Myocyte (in vitro differentiated cells): ENCODE measurements at places on chromosomes 2 and 18. TPM values are rescaled to one million over a fixed set of nuclear protein-coding genes. Genes with fewer than 3 reads are reported as not detected.

- no peak for DNase-seq
Measured at GRCh38 chr2:144663207-144663606, 143.3 kb upstream of the ZEB2 start.

DNA sequence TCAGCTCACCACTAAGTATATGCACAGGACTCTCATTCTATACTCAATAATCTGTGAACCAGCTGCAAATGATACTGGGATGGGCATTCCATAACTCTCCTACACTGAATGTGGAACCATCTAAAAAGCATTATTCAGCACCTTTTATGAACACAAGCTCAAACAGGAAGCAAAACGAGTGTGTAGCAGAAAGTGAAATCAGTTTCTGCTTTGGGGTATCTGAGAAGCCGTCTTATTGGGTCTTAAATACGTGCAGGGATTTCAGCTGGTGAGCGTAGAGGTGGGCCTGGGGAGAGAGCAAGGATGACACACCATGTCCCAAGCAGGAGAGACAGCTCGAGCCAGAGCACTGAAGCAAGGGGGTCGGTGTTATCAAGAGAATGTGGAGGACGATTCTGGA lies 120.0 kb upstream of the TTN start:
- DNase-seq = no peak

GRCh38 chr2:200585730-200586643 lies at the start of gene AOX1:
Gene AOX1, plus strand, starts transcription at chr2:200586014. Its CDS starts 95 bp downstream, at chr2:200586109.
- DNase-seq = no peak

GRCh38 chr2:173652311-173652710 lies 297.6 kb downstream of the CDCA7 start:
- peak; percentile 60 for DNase-seq

DNA sequence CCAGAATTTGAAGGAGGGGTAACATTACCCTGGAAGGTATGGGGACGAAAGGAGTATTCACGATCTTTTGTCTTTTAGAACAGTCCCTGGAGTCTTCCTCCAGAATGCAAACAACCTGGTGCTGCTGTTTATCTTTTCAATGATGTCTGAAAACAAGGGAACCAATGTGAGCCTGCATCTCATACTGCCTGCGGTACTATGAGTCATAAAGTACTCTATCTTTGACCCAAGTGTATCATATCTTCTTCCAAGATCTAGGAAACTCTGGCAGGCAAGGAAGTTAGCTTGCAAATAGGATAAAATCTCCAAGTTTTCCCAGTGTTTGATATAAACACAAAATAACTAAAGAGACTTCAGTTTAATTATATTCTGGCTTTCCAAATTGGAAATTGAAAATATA lies 968.5 kb downstream of the LRP1B start:
- no peak for DNase-seq

DNA sequence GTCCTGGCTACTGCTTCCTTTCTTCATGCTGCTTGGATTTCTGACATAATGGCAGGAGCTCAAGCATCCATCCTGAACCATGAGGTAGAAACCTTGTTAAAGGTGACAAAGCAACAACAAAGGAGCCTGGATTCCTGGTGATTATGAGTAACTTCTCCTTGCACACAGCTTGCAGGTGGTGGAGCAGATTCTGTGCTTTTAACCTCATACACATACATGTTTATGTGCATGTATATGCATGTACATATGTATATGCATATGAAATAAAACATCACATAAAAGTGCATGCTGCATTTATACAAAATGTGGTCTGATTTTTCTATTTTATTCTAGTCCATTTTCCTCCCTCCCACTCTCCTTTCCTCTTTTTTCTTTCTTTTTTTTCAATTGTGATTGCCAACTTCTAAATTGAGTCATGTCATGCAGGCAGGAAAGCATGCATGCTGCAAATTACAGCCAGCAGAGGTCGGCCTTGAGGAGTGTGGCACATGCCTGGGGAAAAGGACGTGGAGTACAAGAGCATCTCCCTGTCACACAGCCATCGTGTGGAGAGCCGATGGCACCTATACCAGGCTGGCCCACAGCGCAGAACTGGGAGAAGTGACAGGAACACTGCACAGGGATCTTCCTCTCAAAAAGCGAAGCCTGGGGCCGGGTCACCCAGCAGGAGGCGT lies 17.9 kb downstream of the LCT start:
- DNase-seq = no peak

DNA sequence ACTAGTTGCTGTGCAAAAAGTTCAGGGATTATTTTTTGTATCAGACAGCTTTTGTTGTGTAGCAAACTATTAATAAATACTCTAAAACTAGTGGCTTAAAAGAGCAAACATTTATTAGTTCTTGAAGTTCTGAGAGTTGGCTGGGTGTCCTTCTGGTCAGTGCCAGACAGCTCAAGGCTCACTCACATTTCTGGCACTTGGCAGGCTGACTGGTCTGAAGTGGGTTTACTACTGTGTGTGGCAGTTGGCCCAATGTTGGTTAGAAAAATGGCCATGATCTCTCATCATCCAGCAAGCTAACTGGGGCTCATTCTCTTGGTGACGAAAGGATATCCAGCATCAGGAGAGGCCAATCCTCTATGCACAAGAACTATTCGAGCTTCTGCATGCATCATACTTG lies 71.4 kb upstream of the ZNF385B start:
- peak; percentile 55 for DNase-seq

DNA sequence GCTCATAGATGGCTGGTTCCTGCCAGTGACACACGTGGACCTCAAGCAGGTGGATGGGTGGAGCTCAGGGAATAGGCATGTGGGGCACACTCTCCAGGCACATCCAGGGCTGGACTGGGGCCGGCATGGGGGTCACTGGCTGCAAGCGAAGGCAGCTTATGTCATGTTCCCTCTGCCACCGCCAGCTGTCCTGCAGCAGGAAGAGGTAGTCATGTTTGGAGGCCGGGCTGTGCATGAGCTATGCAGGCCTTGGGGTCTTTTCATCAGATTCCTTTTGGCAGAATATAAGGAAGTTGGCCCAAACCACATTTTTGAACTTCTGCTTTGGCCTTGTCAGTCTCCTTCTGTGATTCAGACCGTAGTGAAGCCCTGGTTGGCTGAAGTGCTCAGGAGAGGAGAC lies 61.5 kb downstream of the AGAP1 start:
- no peak for DNase-seq

GRCh38 chr18:43587538-43588153 lies 310.4 kb upstream of the SYT4 start:
- peak; percentile 39 for DNase-seq

GRCh38 chr2:102618452-102619413 lies 620 bp upstream of the SLC9A2 start:
- DNase-seq = peak; percentile 52

DNA sequence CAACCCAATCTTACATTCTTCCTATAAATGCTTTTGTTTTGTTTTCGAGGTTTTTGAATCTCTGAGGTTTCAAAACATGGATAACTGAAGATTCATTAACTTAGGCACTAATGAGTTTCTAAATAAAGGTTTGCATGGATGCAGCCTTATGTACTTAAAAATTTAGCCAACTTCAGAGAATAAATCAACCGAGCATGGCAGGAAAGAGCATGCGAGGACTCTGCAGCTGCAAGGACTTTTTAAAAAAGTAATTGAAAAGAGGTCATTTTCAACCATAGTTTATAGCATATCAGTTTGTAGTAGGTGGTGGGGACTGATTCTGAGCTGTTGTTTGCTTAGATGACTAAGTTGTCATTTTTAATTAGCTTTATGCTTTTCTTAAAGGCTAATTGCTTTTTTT lies 567.0 kb upstream of the ZEB2 start:
- no peak for DNase-seq

GRCh38 chr2:172507199-172507598 lies 48.7 kb upstream of the PDK1 start:
- no peak for DNase-seq

DNA sequence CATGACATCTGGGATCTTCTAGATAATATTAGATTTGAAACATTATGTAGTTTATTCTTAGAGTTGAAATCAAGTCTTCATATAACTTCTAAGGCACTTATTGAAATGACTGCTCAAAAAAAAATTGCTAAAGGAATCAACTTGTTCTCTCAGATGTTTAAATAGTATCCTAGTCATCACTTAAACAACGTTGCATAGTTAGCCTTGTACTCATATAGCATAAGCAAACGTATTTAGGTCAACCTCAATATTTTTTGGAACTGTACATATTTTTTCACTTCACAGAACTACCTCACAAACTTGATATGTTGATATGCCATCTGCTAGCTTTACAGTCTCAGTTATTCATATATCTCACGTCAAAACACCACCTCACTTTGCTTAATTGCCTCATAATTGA lies 47.1 kb upstream of the CREB1 start:
- no peak for DNase-seq

GRCh38 chr18:13514558-13514957 lies 211.8 kb downstream of the FAM210A start:
- DNase-seq = no peak

DNA sequence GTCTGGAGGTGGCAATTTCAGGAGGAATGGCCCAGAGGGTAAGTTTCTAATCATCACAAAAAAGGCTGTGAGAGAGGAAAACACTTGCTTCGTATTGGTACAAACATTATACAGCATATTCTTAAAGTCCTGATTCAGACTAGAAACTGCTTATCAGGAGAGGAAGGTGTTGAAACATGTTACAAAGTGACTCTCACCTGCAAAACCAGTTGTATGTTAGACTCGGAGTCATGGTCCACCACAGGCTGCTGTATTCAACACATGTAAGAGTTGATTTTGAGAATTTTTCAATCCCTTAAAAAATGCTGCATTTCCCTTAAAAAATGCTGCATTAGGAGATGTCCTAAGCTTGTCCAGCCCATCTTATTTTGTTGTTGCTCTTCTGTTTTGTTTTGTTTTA lies 61.5 kb downstream of the MBP start:
- no peak for DNase-seq

DNA sequence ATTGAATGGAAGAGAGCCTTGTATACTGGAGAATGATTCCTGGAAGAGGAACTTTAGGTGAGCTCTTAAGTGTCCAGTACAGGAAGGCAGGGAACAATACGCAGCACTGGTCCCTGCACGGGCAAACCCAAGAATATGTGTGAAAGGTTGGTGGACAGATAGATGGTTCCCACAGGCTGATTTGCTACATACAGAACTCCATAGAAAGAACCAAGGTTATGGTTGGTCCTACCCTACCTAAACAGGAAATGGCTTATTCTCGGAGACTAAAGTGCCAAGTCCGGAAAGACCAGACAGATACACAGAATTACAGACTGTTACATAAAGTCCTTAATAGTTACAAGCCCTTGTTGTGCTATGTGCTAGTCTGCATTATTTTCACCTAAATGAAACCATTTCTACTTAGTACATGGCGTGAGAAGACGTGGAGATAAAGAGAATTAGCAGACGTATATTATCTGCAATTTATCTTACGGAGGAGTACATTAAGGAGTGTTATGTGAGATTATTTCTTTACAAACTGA lies 1.2 kb downstream of the REV1 start:
- DNase-seq = peak; percentile 13

DNA sequence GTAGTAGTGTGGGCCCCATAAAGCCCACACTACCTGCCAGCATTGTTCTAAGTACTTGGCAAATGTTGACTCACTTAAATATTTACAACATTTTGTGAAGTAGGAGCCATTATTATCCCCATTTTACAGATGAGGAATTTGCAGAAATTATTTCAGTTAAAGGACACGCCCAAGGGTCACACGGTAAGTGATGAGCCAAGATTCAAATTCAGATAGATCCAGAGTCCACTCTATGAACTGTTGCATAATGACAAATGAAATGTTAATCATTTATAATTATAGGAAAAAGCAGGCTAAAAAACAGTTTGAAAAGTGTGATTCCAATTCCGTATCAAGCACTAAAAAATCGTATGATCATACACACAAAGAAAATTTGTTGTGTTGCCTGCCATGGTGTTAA lies 108.4 kb downstream of the MDH1 start:
- DNase-seq = no peak

DNA sequence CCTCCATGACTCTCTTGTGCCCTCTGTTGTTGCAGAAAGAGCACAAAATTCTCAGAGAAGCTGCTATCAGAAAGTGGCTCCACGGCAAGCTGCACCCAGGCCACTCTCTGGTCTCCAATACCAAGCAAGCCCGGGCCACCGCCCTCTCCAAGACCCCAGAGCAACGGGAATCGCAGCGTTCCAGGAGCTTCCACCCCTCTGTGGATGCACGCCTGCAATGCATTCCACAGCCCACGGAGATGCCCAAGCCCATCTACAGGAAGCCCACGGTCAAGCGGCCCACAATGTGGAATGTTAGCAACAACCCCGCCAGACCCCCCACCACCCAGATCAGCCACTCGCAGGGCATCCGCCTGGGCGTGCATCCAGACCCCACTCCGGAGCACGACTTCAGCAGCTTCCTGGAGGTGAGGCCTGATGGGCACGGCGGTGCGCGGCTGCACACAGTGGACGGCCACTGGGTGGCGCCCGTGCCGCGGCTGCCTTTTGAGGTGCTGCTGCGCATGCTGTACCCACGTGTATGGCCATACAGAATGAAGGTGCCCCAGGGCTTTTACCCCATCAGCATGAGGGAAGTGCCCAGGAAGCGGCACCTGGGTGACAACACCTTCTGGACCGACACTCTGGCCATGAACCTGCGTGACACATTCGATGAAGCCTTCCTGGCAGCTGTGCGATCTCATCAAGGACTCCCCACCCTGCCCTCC lies 6.3 kb downstream of the ANKRD53 start:
- DNase-seq = no peak

- DNase-seq = no peak
Measured at GRCh38 chr2:101623031-101623521, 74.4 kb upstream of the MAP4K4 start.

GRCh38 chr2:217325251-217325650 lies 465.4 kb upstream of the TNP1 start:
- no peak for DNase-seq

GRCh38 chr2:152126664-152127063 lies 27.8 kb upstream of the CACNB4 start:
- no peak for DNase-seq

- peak; percentile 48 for DNase-seq
Measured at GRCh38 chr18:56200381-56200911, 437.9 kb downstream of the TXNL1 start.

- DNase-seq = peak; percentile 8
Measured at GRCh38 chr2:8821276-8822217, 15.9 kb downstream of the KIDINS220 start.

DNA sequence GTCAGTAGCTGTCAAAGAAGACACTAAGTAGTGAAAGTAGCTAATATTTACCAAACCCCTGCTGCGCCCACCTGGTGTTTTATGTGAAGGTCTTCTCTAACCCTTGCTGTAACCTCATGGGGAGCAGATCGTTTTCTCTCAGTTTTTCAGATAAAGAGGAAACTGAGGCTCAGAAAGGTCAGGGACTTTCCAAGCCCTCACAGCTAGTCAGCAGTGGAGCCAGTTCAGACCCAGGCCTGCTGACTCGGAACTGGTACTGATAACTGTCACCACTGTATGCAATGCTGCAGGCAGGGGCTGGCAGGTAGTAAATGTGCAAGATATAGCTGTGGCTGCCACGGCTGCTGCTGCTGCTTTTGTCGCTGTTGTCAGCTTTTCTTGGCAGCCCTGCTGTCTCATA lies 69.1 kb downstream of the LRRFIP1 start:
- DNase-seq = no peak

GRCh38 chr18:75309564-75309963 lies 99.0 kb downstream of the TSHZ1 start:
- DNase-seq = peak; percentile 38

The PCARE gene
- total RNA-seq = 0.31 and 0.32 TPM in 2 replicates

The ST8SIA3 gene
- total RNA-seq = not detected in 2 replicates

The SCG2 gene
- 81.7 and 112 TPM in 2 replicates for total RNA-seq

The FTCDNL1 gene
- total RNA-seq = 0.80 and 2.8 TPM in 2 replicates

The COPS7B gene
- 21.4 and 26.5 TPM in 2 replicates for total RNA-seq

The CD8B2 gene
- total RNA-seq = not detected in 2 replicates

The MYCN gene
- not detected in 2 replicates for total RNA-seq

The ABCB11 gene
- 0.05 TPM in 1 of 2 replicates, not detected in the other for total RNA-seq

The MAP3K19 gene
- total RNA-seq = not detected in 2 replicates

The ARL4C gene
- total RNA-seq = 27.7 and 32.9 TPM in 2 replicates

The GALNT3 gene
- 0.16 and 0.37 TPM in 2 replicates for total RNA-seq

The CTLA4 gene
- total RNA-seq = not detected in 2 replicates
